ENCODE measurements at places on chromosomes 1 and 21. TPM values are rescaled to one million over a fixed set of nuclear protein-coding genes. Genes with fewer than 3 reads are reported as not detected.

Gene ANP32E
- total RNA-seq = 28.6 TPM

Gene IL20
- total RNA-seq = not detected

Gene OXCT2
- 0.17 TPM for total RNA-seq

Gene CDK18
- total RNA-seq = 10.9 TPM

Gene KLHDC7A
- total RNA-seq = 4.9 TPM

Gene LHX8
- not detected for total RNA-seq

Gene SUSD4
- total RNA-seq = 17.0 TPM

Gene L1TD1
- 0.46 TPM for total RNA-seq

Gene PLA2G2D
- not detected for total RNA-seq

Gene LIPI
- total RNA-seq = not detected

Gene STUM
- 0.51 TPM for total RNA-seq

Gene CFAP45
- 29.5 TPM for total RNA-seq

Gene APCS
- 0.46 TPM for total RNA-seq

Gene RNF2
- 17.1 TPM for total RNA-seq

Gene RHCE
- 3.1 TPM for total RNA-seq

Gene IVL
- 0.31 TPM for total RNA-seq

Gene TMEM234
- 30.2 TPM for total RNA-seq

Gene FNDC5
- 5.3 TPM for total RNA-seq

Gene CTSS
- 244 TPM for total RNA-seq

Gene LENEP
- not detected for total RNA-seq

Measured in lung (tissue), 17 donors.